ENCODE measurements at places on chromosomes 4 and X.

DNA sequence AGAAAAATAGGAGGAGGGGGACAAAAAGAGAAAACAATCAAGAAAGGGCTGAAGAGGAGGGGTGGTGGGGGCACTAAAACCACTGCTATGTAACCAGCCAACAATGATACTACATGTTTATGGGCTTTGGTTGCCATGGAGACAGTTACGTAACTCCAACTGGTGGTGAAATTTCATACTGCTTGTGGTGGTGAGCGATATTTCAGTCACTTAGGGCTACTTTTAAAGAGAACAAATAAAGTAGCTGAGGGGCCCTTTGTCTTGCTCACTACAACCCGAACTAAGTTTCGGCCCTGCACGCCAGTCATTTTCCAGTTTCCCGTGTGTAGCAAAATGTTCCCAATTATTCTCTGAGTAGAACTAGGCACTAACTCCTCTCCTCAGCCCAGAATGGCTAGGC, 275.2 kb upstream of the EDA2R start:
- DNase-seq, result no peak

DNA sequence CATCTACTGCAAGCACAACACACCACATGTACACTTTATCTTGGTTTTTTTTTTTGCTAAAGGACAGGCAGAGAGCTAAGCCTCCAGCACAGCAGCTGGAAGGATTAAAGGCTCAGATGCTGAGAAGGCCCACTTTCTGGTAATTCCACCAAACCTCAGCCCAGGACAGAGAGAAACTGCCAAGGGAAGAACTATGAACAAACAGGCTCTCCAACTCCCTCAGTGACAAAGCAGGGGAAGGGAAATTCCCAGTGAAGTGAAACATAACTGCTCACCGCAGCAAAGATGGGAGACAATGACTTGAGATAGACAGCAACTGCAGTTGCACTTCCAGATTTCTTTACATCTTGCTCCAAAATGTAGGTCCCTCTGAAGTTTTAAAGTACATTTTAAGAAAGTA, 4.8 kb downstream of the PROM1 start:
- no peak for DNase-seq

DNA sequence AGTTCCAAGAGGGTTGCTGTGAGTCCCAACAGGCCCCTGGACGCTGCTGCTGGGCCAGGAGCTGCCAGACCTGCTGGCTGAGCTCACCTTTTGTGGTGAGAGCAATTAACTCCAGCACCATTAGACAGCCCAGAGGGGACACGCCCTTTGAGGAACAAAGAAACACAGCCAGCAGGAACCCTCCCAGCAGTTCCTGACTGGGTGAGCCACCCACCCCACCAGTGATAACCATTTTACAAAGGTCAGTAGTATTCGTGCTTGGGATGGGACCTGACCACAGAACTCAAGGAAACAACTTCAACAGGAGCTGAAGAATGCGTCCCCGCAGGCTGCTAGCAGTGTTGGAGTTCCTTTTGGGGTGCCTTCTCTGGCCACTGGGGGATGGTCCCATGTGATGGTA, 38.8 kb upstream of the AFAP1 start:
- no peak for DNase-seq

DNA sequence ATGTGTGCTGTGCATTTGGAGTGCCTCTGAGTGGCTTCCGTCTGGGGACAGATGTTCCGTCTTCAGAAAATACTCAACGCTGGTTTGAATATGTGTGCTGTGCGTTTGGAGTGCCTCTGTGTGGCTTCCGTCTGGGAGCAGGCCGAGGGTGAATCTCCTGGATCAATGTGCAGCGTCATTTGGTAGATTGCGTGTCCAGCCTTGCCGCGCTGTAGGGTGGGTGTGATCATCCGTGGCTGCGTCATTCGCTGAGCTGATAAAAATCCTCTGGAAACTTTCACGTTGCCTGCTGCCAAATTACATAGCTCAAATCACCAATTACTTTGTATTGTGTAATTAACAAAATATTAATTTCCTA, 12.1 kb downstream of the UVSSA start:
- no peak for DNase-seq

DNA sequence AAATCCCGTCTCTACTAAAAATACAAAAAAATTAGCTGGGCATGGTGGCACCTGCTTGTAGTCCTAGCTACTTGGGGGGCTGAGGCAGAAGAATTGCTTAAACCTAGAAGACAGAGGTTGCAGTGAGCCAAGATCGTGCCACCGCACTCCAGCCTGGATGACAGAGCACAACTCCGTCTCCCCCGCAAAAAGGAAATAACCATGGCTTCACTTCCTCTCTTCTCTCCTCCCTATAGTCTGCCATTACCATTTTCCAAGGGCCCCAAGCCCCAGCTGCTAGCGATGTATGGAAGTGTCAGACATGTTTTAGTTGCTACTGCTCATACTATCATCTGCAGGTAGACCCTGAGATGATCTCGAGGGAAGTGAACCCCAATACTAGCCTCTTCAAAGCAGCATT, 177.3 kb upstream of the FAM9B start:
- DNase-seq, result no peak

GRCh38 chr4:35087218-35087617, 1157.1 kb downstream of the ARAP2 start:
- DNase-seq, result no peak

GRCh38 chr4:158155656-158156356, 17.0 kb downstream of the GASK1B start:
- DNase-seq, result no peak

DNA sequence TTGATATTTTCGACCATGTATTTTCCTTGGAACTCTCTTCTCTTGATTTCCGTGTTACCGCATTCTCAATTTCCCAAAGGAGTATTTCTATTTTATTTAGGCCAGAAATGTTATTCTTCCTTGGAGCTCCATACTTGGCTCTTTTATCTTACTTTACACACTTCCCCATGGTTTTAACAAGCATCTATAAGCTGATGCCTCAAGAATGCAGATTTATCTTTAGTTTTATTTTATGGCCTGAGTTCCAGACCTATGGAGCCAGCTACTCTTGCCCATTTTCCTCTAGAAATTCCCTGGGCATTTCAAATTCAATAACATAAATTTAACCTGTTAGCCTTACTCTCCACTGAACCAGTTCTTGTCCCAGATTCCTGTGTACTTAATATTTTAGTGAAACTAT, 43.7 kb downstream of the SULT1E1 start:
- no peak for DNase-seq

DNA sequence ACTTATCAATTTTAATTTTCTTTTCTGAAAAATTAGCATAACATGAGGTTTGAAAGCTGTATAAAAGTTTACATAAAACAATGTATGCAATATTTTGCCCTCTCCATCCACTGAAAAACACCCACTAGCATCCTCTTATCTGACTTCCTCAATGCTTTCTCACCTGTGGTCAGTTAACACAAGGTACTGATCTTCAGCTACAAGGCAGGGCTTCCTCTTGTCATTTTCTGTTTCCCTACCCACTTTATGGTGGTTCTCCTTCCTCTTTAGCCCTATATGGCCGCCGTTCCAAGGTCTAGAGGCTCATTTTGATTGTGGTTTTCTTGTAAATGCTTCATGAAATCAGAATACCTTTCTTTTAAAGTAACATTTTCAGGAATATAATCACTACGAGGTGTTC, 618.6 kb upstream of the CPEB2 start:
- no peak for DNase-seq

- DNase-seq, result no peak
These were observed 5.9 kb upstream of the ANK2 start for GRCh38 chr4:113043591-113043990.

GRCh38 chr4:133188433-133189146, 39.5 kb downstream of the PCDH10 start:
- no peak for DNase-seq

Data from T-cell (primary cell).